ENCODE measurements at places on chromosomes 4 and X.

DNA sequence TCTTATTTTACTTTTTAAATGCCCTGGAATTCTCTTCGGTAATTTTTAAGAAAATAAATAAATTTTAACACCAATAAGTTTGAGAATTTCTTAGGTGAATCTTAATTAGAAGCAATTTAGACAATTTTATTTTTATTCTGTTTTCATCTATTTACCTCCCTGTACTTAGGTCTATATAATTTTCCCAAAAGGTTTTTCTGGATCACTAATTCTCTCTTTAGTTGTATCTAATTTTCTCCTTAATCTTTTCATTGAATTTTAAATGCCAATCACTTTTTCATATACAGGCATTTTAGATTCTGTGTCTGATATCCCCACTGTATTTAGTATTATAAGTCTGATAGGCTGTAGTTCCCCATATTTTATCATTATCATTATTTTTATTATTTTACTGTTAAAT is 845.3 kb downstream of the TRIML1 start:
- no peaks in the 10 kb centered on the region for H3K36me3 ChIP-seq
- H3K27me3 ChIP-seq, result no peaks in the 10 kb centered on the region
- H3K4me1 ChIP-seq, result no peaks in the 10 kb centered on the region
- no peak overlapping the region for H3K27ac ChIP-seq
- no peak for DNase-seq
- H3K4me3 ChIP-seq, result no peak overlapping the region

GRCh38 chrX:154731184-154731583 is 19.7 kb downstream of the GAB3 start:
- no peaks in the 10 kb centered on the region for H3K36me3 ChIP-seq
- H3K4me3 ChIP-seq, result no peak overlapping the region
- no peak for DNase-seq
- H3K4me1 ChIP-seq, result peaks cover 6% of the 10 kb centered on the region

- H3K4me3 ChIP-seq, result no peak overlapping the region
- no peaks in the 10 kb centered on the region for H3K36me3 ChIP-seq
- H3K27me3 ChIP-seq, result no peaks in the 10 kb centered on the region
- no peak for DNase-seq
- H3K27ac ChIP-seq, result no peak overlapping the region
- H3K4me1 ChIP-seq, result no peaks in the 10 kb centered on the region
Observed at GRCh38 chr4:14368391-14368790, 633.9 kb upstream of the CPEB2 start.

DNA sequence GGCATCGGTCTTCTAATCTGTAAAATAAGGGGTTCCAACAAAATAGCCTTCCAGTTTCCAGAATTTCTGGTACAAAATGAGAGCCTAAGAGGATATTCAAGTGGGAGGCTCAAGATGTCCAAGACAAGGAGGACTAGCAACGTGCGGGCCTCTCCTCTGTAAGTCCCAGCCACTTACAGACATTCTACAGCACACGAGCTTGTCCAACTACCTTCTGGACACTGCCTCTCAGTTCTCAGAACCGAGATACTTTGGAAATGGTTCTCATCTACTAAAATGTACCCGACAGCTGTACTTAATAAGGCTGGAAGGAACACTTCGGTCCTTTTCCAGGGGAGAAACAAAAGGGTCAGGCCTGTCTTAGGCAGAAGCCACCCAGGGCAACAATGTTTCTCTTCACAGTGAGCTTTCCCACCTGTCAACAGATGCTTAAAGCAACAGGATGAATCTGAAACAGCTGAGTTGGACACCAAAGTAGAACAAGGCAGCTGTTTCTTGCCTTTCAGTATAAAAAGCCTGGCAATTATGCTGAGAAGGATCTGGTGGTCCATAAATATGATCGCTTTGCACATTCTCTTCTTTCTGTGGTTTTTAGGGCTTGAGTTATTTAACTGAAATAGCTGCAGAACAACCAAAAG is 127.0 kb downstream of the HS6ST2 start:
- DNase-seq, result no peak
- H3K4me3 ChIP-seq, result no peak overlapping the region
- H3K4me1 ChIP-seq, result no peaks in the 10 kb centered on the region
- no peaks in the 10 kb centered on the region for H3K36me3 ChIP-seq
- H3K27ac ChIP-seq, result no peak overlapping the region

DNA sequence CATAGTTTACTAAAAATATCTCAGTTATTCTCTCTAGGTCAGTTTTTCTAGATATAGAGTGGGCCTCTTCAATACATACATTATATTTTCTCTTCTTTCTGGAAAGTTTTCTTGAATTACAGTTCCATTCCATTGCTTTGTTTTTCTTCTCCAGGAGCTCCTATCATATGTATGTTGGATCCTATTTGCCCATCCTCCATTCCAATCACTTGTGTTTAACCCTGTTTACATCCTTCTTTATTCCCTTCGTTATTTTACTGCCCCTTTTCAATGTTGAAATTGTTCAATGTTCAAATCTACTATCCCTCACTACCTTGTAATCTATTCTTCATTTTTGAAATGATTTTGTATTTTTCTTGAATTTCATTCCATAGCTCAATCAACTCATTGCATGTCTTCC is 97.4 kb downstream of the IRF2 start:
- no peak overlapping the region for H3K4me3 ChIP-seq
- no peak for DNase-seq
- H3K36me3 ChIP-seq, result no peaks in the 10 kb centered on the region
- H3K27me3 ChIP-seq, result no peaks in the 10 kb centered on the region
- H3K4me1 ChIP-seq, result no peaks in the 10 kb centered on the region

GRCh38 chr4:39840027-39840426 is 137.7 kb downstream of the PDS5A start:
- no peaks in the 10 kb centered on the region for H3K36me3 ChIP-seq
- DNase-seq, result no peak
- H3K27ac ChIP-seq, result no peak overlapping the region
- H3K27me3 ChIP-seq, result no peaks in the 10 kb centered on the region
- no peak overlapping the region for H3K4me3 ChIP-seq

DNA sequence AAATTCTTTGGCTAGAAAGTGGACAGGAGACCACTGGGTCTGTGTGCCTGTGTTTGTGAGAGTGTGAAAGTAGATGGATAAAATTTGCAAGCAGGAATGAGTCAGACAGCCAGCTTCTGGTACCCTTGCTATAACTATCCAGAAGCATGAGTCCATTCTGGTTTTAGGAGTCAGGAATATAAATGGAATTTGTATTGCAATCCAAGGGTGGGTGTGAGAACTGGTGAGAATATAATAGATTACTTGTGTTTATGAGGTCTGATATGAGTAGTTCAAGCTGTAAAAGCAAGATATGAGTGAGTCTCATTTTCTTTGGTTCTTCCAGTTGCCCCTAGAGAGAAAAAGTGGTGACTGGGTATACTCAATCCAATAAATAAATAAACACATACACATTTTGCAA is 212.7 kb upstream of the TAPT1 start:
- no peak for DNase-seq
- H3K27me3 ChIP-seq, result no peaks in the 10 kb centered on the region
- no peak overlapping the region for H3K4me3 ChIP-seq
- H3K36me3 ChIP-seq, result no peaks in the 10 kb centered on the region

DNA sequence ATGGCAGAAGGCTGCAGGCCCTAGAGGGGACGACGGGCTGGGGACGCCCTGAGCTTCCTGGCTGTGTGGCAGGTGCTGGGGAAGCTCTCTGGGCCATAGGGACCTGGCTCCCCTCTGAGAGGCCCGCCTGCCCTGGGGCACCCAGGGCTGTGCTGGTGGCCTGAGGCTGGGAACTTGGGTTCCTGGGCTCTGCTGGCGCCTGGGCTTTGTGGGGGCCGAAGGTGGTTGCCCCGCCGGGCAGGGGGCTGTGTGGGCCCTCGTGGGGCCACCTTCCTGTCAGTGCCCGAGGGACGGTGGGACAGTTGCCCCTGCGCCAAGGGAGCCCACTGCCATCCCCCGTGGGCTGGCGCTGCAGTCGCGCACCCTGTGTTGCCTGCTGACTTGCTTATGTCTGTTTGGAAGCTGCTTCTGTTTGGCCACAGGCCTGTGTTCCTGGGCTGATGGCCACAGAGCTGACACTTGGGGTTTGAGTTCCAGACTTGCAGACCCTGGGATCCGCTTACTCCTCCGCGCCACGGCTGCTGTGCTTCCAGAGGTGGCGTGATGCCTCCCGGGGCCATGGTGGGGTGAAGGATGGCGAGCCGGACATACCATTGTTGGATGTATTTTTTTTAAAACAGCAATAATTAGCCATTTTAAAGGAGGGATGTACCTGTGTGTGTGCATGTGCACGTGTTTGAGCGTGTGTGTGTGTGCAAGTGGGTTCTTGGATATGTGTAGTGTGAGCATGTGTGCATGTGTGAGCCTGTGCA is 8.5 kb downstream of the NAT8L start:
- H3K4me3 ChIP-seq, result no peak overlapping the region
- H3K27me3 ChIP-seq, result no peaks in the 10 kb centered on the region
- H3K4me1 ChIP-seq, result peaks cover 8% of the 10 kb centered on the region
- no peak for DNase-seq

GRCh38 chrX:111259559-111259958 is 10.7 kb downstream of the CAPN6 start:
- H3K4me3 ChIP-seq, result no peak overlapping the region
- H3K36me3 ChIP-seq, result no peaks in the 10 kb centered on the region
- H3K27ac ChIP-seq, result no peak overlapping the region
- DNase-seq, result no peak
- no peaks in the 10 kb centered on the region for H3K4me1 ChIP-seq

GRCh38 chr4:42594888-42595287 is 62.0 kb downstream of the ATP8A1 start:
- no peaks in the 10 kb centered on the region for H3K27me3 ChIP-seq
- no peak overlapping the region for H3K4me3 ChIP-seq
- H3K27ac ChIP-seq, result no peak overlapping the region
- DNase-seq, result no peak

DNA sequence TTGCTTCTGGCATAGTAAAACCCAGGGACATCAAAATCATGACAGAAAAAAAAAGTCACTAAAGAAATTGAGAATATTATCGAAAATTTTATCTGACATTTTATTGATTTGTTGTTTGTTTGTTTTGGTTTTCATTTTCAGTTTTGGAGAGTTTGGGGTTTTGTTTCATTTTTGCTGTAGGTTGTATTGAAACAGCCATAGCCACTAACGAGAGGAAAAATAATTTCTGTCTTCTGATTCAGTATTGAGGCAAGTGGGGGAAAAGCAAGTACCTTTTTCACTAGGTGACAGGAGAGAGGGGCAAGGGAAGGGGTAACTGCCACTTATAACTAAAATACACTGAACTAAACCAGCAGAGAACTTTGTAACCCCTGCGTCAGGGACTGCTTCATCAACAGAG is 392.8 kb upstream of the NDST3 start:
- H3K27me3 ChIP-seq, result no peaks in the 10 kb centered on the region
- H3K4me1 ChIP-seq, result no peaks in the 10 kb centered on the region
- no peak overlapping the region for H3K4me3 ChIP-seq
- H3K36me3 ChIP-seq, result no peaks in the 10 kb centered on the region
- DNase-seq, result no peak

DNA sequence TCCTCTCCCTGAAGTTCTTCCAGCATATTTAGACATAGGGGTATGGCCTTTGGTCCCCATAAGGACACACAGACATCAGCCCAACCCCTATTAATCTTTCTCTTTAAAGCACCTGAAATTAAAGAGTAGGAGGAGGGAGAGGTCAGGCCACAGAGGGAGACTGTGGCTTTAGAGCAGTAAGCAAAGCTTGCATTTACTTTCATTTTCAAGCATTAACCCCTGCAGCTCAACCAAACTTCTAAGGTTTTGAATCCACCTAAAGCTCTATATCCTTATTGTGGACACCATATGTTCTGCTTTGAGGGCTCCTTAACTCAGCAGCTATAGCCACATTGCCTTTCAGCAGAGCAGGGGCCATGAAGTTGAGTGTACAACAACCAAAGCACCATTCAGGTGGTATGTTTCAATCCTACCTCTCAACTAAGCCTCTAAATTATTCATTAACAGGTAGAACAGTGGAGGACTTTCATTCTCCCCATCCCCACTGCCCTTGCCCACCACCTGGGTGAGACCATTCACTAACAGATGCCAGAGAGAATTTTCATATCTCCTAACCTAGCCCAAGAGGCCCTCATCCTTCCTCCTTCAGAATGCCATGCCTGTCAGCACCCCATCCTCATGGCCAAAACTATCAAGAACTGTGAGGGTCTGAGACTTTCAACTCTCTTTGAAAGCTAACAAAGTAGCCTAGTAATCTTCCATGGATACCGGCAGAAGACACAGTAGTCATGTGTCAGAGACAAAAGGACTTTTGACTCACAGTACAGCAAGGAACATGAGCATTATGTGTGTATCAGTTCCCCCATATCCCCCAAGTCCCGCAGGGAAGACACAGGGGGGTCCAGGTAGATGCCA is 20.8 kb downstream of the LIN54 start:
- no peak overlapping the region for H3K27ac ChIP-seq
- H3K36me3 ChIP-seq, result no peaks in the 10 kb centered on the region
- no peak for DNase-seq
- H3K4me3 ChIP-seq, result no peak overlapping the region

GRCh38 chrX:100264200-100264599 is 145.9 kb downstream of the PCDH19 start:
- H3K27me3 ChIP-seq, result no peaks in the 10 kb centered on the region
- H3K4me1 ChIP-seq, result no peaks in the 10 kb centered on the region
- H3K36me3 ChIP-seq, result no peaks in the 10 kb centered on the region
- H3K4me3 ChIP-seq, result no peak overlapping the region
- DNase-seq, result no peak

DNA sequence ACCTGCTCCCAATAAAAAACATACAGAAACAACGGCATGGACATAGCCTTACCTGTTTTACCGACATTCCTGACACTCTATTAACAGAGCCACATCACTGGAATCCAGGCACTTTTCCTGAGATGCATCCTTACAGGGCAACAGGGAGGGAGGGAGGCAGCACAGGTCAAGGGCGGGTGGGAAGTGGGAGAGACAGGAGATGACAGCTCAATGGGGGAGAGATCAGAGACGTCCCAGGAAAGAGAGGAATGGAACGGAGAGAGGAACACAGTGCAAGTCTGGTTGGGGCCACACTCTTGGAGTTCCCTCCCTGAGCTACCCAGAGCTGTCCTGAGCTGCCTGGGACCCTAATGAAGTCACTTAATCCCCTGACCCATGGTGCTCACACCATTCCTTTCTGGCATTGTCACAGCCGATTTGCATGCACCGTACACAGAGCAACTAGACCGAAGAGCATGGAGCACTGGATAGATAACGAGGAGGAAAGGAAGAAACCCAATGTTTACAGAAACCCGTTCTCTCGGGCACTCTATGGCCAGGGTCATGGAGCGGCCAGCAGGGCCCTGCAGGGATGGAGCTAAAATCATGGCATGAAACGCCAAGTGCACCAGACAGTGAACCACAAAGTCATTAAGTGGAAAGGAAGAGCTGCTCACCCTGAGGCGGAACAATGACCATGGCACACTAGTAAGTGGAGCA is 93.1 kb downstream of the NSUN7 start:
- H3K27me3 ChIP-seq, result no peaks in the 10 kb centered on the region
- H3K27ac ChIP-seq, result no peak overlapping the region
- no peaks in the 10 kb centered on the region for H3K36me3 ChIP-seq
- no peak for DNase-seq
- no peaks in the 10 kb centered on the region for H3K4me1 ChIP-seq

Measured in pancreas (tissue), 10 donors.